ENCODE measurements at places on chromosomes 13 and 19.

GRCh38 chr13:59665732-59666131 lies 498.0 kb downstream of the DIAPH3 start:
- DNase-seq, result no peak

DNA sequence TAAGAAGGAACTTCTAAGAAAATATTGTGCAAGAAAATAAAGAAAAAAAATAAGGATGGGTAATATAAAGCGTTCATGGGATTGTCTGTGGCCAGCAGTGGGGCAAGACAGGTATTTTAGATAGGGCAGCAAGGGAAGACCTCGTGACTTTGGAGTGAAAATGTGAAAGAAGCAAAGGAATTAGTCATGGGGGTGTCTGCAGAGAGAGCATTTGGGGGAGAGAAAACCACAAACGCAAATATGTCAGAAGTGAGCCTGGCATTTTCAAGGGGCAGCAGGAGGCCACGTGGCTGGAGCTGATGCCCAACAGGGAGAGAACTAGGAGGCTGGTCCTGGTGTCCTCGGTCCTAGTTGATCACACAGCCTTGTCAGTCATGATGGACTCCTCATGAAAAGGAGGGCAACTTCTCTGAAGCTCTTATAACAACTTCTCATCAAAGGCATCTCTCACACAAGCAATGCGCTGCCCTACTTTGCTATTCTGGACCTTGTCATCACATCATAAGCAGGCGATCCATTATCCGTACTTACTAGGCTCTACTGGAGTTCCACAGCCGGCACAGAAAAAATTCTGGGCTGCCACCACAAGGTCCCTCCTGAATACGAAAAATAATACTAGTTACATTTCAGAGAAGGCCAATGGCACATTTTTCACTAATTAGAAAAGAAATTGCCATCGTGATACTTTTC lies 31.0 kb downstream of the RUBCNL start:
- no peak for DNase-seq

DNA sequence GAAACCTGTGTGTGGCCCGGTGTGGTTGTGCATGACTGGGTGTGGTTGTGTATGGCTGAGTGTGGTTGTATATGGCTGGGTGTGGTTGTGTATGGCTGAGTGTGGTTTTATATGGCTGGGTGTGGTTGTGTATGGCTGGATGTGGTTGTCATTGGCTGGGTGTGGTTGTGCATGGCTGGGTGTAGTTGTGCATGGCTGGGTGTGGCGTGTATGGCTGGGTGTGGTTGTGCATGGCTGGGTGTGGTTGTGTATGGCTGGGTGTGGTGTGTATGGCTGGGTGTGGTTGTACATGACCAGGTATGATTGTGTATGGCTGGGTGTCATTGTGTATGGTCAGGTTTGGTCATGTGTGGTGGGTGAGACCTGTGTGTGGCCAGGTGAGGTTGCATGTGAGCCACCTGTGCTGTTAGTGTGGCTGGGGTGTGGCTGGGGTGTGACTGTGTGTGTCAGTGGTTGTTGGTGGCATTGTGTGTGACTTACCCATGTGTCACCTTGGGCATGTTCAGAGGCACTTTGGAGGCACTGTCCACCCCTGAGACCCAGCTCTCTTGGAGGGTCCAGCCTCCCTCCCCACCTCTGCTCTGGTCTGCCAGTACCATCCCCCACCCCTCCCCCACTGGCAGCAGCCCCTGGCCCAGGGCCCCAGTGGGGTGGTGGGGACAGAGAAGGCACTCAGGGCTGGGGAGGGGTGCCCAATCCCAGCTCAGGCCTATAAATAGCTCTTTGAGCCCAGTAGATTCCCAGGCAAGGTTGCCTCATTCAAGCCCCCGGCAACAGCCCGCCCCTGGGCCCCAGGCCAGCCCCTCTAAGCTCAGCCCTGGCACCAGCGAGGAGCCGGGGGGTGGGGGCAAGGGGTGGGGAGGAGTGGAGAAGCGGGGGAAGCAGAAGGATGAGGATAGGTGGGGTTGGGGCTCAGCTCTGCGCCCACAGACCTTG lies 3.9 kb upstream of the NCAN start:
- no peak for DNase-seq

DNA sequence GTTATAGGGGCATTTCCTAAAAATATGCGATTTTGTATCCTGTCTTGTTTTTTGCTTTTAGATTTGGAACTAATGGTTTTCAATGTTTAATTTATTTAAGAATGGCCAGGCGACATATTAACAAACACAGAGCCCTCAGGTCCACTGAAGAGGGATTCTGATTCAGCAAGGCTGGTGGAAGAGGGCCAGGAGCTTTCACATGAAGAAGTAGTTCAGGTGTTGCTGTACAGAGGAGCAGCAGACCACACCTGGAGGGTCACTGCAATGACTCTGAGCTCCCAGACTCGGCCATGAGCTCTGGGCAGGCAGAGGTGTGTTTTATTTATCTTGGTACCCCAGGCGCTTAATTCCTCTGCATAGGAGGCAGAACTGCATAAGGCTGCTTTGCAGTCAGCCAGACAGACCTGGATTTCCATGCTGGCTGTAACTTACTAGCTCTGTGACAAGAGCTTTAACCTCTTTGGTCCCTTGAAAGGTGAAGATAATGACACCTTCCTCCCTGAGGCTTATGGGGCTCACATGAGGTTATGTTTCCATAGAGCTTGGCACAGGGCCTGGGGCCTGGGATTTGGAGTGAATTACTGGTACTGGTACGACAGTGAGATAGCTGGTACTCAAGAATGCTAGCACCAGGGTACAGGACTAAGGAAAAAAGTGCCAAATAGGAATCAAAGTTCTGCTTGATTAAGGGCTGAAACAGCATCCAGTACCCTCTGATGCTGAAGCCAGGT lies 184.7 kb downstream of the OXGR1 start:
- no peak for DNase-seq

- DNase-seq, result no peak
Measured at GRCh38 chr19:49801401-49801888, 11.6 kb downstream of the FUZ start.

DNA sequence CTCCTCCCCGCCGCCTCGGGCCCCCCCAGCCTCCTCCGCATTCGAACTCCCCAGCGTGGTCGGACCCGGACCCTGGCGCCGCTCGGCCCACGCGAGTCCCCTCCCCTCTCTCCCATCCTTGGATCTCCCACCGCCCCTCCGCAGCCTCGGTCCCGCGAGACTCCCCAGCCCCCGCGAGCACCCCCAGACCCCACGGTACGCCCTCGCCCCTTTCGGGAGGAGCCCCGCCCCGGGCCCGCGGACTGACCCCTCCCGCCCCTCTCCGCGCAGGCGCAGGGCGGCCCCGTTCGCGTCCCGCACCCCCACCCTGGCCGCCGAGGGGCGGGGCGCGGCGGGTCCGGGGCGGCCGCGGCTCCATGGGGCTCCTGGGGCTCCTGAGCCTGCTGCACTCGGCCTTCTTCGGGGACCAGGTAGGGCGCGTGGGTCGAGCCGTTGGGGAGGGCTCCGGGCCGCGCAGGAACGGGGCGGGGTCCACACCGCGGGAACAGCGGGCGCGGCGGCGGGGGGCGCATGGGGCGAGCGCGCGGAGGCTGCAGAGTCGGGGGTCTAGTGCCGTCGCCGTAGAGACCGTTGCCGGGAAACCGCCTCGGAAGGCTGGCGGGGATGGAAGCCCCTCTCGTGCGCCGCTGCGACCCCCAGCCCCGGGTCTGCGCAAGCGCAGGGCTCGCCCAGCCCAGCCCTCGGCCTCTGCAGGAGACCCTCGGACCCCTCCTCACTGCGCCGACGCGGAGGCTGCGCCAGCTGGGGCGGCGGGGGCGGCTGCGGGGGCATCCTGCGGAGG lies 3.8 kb upstream of the APC2 start:
- no peak for DNase-seq

DNA sequence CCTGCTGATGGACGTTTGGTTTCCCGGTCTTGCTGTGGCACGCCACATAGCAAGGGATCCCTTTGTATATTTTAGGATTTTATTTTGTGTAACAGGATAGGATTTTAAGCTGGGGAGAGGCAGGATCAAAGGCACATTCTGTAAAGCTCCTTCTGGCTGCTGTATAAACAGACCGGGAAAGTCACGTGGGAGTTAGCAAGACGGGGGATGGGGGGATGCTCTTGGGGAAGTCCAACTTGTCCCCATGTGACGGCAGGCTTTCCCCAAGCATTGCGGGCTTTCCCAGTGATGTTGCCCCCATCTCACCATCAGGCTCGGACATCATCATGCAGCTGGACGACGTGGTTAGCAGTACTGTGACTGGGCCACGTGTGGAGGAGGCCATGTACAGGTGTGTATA lies 5.8 kb downstream of the QTRT1 start:
- no peak for DNase-seq

GRCh38 chr13:75512253-75512652 lies 25.4 kb downstream of the COMMD6 start:
- DNase-seq, result no peak

DNA sequence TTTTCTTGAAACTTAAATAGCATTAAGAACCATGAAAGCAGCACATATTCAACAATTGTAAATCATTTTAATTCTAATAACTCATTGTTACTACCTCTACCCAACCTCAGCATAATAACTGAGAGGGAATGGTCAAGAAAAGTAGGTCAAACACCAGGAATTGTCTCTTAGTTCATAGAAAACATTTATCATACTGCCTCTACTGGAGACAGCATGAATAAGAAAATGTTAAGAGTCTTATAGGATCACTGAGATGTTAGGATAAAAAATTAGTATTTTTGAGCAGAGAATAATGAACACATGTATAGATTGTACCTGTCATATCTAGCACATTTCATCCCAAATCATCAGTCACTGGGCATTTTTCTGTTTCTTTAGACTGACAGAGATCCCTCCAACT lies 515.3 kb downstream of the PCDH9 start:
- no peak for DNase-seq

Data from effector memory CD4-positive, alpha-beta T cell (primary cell).